Activated naive CD4-positive, alpha-beta T cell (primary cell): ENCODE measurements at places on chromosomes 12 and 14.

DNA sequence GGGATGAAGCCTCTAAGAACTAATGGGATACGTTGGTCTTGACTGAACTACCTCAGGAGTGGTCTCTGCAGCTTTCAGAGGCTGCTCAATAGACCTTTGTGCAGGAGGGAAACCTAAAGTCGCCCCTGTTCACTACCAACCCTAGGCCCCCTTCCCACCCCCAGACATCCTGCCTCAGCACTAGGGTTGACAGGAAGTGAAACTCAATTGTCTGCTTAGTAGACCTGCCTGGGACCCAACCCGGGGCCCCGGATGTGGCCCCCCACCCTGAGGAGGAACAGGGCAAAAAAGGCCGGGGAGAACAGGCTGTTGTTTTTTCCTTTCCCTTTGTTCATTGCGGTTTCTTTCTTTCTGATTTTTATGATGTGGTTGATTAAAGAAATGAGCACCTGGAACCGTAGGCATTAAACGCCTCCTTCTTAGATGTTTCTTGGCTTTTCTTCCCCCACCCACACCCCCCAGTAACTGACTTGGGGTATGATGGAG is 1.6 kb upstream of the DGKA start:
- peak; percentile 39 for DNase-seq

DNA sequence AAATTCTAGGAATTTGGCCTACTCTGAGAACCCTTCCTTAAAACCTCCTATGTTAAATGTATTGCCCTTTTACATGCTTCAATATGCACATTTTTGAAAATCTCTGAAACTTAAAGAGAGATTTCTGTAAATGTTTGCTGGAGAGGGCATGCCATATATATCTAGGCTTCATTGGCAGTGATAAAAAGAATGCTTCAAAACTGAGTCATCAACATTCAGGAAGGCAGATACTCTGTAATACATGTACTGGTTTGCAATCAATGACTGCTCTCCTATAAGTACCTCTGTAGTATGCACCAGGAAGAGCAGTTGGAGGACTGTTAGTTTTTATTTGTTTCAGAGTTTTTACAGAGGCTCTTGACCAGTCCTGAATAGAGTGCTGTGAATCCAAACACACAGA is 739.9 kb downstream of the SLC16A7 start:
- no peak for DNase-seq

GRCh38 chr12:53252349-53252916 is 15.7 kb upstream of the ESPL1 start:
- no peak for DNase-seq

GRCh38 chr12:111425655-111426054 is 19.9 kb downstream of the SH2B3 start:
- no peak for DNase-seq

DNA sequence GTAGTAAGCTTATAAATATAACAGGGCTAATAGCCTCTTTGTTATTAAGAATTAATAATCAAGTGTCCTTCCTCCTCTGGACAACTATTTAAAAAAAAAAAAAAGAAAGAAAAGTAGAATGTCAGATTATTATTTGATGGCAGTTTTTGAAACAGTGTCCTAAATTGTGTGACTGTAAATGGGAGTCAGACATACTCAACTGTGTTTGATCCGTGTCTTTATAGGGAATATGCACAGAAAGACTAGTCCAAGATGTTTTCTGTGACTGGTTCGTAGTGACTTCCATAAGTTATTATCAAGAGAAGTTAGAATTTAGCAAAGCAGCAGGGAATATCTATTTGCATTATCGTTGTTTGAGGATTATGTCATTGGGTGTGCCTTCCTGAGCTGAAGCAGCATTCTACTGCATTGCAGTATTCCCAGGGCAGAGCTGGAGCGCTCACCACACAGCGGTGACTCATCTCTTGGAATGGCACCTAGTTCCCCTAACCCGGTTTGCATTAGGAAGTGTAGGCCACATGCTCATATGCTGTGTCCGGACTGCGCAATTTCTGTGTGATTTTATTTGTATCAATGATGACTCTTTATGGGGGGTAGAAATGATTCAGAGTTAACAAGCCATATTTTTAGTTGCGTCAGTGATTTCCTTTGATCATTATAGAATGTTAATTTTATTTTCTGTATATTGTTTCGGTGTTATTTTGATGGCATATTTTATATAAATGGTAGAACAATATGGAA is 7.9 kb downstream of the DYNC1H1 start:
- DNase-seq = no peak

DNA sequence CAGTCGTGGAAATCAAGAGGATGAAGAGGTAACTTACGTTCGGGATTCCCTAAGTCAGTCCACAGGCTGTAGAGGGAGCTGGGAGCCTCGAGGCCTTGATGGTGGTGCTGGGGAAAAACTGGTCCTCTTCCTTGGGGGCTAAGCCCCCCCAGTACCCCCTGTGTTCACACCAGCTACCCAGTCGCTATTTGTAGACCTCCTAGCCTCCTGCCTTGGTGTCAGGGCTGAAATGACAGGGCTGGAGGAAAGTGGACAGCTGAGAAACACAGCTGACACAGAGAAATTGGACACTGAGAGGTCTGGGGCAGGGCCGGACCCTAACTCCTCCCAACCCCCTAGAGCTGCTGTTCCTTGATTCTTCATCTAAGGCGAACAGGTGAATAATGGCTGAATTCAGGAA is at the start of gene STAC3:
STAC3 (minus strand) TSS at position 232 of the 400 bp plus-strand sequence. CDS start 1,551 bp downstream, outside the sequence.
- no peak for DNase-seq

- DNase-seq = no peak
These were observed 44.9 kb downstream of the BBS10 start for GRCh38 chr12:76303365-76303764.

DNA sequence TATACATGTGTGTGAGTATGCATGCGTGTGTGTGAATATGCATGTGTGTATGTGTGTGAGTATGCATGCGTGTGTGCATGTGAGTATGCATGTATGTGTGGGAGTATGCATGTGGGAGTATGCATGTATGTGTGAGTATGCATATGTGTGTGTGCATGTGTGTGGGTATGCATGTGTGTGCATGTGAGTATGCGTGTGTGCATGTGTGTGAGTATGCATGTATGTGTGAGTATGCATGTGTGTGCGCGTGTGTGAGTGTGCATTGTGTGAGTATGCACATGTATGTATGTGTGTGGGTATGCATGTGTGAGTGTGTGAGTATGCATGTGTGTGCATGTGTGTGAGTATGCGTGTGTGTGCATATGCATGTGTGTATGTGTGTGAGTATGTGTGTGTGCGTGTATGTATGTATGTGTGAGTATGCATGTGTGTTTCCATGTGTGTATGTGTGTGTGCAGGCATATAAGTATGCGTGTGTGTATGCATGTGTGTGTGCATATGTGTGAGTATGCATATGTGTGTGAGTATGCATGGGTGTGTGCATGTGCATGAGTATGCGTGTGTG is 97.9 kb upstream of the MED13L start:
- DNase-seq = no peak

DNA sequence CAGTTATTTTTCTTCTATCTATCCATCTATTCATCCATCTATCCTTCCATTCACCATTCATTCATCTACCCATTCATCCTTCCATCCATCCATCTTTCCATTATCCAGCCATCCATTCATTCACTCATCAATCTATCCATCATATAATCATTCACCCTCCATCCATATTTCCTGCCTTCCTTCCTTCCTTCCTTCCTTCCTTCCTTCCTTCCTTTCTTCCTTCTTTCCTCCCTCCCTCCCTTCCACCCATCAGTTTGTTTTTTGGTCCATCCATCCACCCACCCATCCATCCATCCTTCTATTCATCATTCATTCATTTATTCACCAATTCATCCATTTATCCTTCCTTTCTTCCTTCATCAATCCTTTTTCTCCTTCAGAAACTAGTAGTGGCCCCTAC is 34.3 kb upstream of the NOS1 start:
- DNase-seq = no peak

DNA sequence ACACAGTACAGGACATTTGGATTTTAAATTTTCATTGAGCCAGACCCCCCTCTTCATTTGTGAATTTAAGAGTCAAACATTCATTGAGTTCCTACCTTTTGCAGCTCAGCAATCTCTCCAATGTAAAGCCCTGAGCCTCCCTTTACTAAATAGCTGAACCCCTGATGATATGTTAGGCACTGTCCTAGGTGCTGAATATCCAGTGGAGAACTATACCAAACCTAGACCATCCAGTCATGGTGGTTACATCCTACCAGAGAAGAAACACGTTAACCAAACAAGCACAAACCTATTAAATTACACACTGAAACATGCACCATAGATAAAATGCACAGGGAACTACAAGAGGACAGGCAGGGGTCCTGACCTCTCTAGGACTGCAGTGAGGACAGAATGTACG is 1585.3 kb upstream of the TMEM132C start:
- no peak for DNase-seq

DNA sequence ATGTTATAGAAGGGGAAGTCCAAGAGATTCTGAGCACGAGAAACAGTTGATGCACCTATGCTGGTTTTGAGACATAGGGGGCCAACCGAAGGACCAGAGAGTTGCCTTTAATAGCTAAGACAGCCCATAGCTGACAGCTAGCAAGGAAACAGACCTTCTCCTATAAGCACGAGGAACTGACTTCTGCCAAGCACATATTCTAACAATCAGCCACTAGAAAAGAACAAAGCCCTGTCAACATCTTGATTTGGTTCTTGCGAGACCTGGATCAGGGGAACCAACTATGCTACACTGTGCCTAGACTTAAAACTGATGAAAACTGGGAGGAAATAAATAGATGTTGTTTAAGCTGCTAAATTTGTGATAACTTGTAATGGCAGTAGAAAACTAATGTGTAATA is 785.6 kb downstream of the TMTC2 start:
- no peak for DNase-seq

DNA sequence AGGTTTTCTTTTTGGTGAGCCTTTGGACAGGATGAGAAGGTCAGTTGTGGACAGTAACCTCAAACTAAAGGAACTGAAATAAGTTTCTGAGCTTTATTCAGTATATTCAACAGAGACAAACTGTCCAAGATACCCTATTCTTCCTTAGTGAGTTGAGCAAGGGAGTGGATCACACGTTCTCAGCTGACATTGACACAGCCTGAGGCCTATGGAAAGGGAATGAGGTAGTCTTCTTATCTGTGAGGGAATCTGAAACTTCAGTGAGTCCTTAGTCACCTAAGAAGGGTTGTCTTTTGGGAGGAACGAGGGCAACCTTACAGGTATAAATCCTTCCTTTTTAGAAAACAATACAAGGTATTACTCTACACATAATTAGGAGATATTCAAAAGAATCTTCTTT is 5.0 kb upstream of the NUBPL start:
- no peak for DNase-seq

GRCh38 chr12:58847901-58848600 is 72.3 kb downstream of the LRIG3 start:
- DNase-seq = no peak

DNA sequence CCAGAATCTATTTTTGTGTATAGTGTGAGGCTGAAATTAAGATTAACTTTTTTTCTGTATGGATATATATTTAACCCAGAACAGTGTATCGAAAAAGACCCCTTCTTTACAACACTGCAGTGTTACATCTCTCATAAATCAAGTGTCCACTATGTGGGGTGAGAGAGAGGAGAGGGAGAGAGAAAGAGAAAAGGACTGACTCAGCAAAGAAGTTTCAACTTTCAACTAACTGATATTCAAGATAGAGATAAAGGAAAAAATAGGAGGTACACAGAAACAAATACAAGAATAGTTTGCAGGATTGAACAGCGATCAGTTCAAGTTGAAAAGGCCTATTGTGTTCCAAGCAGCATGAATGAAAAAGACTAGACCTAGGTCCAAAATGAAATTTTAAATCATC is 126.7 kb upstream of the NEDD1 start:
- DNase-seq = no peak

DNA sequence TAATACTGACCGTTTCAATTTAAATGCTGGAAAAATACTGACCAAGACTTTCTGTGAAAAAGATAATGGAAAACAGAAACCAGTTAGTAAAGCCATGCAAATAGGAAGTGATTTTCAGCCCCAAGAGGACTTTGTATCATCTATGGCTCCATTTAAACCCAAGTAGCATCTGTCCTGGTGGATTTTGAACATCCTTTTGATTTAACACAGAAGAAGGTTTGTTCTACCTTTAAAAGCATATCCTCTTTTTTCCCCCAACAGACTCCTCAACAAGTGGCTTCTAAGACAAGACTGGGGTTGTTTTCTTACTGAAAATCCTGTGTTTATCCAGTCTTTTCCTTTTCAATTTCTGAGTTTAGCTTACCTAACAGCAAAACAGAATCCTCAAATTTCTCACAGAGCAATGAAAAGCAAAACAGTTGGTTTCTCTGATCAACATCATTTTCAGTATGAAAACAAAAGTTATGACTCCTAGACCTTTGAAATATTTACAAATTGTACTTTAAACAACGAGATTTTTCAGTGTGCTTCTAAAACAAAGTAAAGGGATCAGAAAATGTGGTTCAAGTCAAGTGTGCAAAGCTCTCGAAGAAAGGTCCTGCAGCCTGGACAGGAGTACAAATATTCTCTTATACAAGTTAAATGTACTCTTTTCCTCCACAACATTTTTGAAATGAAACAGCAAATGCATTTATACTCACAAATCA is 2.9 kb downstream of the PHLDA1 start:
- DNase-seq = no peak

GRCh38 chr14:32469388-32470160 is 140.5 kb downstream of the AKAP6 start:
- DNase-seq = no peak

DNA sequence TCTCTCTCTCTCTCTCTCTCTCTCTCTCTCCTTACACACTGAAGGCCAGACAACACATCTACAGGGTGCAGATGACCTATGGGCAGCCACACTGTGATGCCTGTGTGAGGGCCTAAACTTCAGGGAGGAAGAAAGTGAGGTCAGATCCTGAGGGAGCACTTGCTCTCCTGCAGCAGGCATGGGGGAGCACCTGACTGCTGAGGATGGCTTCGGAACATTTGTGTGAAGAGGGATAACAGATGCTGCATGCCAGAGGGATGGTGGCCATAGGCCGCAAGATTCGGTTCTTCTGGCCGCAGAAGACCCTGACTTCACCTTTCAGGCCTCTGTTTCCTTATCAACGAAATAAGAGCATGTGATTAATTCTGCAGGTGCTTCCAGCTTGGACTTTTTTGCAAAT is 11.7 kb upstream of the SERPINA11 start:
- no peak for DNase-seq

- no peak for DNase-seq
These were observed 3.7 kb downstream of the AQP2 start for GRCh38 chr12:49953961-49954846.

DNA sequence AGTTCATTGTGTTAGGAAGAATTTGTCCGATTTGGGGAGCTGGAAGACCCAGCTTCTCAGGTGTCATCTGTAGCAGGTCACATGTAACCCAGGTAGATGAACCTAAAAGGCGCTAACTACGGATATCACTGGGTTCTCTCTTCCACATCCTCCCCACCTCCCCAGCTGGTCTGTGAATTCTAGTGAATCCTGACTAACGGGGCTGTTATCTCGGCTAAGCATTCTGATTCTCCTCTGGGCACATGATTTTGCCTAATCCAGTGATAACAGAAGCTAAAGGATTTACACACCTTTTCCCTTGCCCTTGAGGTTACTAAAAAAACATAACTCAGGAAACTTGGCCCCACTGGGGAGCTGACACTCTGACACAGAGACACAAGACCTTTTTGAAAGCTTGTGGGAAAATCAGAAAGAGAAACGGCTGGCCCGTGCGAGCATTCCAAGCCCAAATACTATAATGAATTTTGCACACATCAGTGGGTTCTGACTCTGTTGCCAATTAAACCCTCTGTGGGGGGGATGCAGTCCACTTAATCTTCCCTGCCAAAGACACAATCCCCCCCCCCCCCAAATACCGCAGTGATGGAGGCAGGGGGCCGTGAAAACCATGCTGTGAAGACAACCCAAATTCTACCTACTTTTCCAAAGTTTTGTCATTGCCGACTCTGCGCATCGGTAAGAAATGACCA is 81.0 kb upstream of the FZD10 start:
- DNase-seq = no peak

GRCh38 chr12:57518920-57519795 is 1.2 kb downstream of the DDIT3 start:
- no peak for DNase-seq
